ENCODE measurements at places on chromosomes 1 and 21.

GRCh38 chr1:92411511-92411910 is 75.2 kb downstream of the GFI1 start:
- DNase-seq, result no peak

DNA sequence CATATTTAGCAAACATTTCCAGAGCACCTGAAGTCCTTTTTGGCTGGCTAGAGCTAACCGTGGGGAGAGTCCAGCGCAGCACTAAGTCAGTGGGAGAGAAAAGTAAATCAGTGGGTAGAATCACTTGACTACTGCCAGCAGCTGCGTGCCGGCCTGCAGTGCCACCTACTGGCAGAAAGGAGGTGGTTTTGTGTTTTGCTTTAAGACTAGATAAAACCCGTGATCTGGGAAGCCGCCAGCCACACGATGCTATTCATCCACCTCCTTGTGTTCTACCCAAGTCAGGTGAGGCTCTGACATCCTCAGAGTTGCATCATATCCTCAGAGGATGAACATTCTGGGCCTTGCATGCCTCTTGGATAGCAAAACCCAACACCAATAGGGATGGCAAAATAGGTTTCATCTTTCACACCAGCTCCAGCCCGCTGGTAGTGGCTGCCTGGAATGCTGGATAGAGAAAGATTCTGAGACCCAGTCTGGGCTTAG is 14.1 kb upstream of the HEYL start:
- DNase-seq, result no peak

- no peak for DNase-seq
Observed at GRCh38 chr1:8985915-8986813, 40.1 kb downstream of the SLC2A7 start.

GRCh38 chr1:154276797-154277196 is 4.4 kb downstream of the HAX1 start:
- DNase-seq, result peak; percentile 22

- DNase-seq, result no peak
Observed at GRCh38 chr1:198399452-198399851, 141.0 kb downstream of the ATP6V1G3 start.

DNA sequence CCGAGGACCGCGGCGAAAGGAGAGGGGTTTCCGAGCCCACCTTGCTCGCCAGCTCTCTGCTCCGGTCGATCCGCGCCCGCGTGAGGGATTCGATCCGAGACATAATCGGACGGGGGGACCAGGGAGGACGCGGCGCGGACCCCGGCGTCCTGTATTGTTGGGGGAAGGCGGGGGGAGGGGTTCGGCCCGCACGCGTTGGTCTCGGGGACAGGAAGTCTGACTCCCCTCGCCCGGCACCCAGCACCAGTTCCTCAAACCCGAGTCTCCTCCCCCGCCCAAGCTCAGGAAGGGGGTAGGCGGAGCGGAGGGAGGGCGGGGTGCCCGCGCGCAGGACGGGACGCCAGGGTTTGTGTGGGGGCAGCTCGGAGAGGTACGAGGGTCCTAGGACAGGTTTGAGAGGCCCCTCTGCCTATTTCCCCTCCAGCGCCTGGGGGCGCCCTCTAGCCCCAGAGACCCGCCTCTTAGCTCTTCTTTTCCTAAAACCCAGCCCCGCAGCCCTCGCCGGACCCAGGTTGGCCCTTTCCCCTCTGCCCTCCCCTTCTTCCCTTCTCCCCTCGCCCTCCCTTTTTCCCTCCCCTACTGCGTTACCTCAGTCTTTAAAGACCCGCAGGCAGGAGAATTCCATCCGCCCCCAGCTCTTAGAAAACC is at the start of gene ARHGEF2:
ARHGEF2 (minus strand) TSS at position 223 of the 648 bp plus-strand sequence; CDS start at position 103, 120 bp downstream.
- DNase-seq, result peak; percentile 56

GRCh38 chr1:115833856-115834255 is 7.1 kb downstream of the NHLH2 start:
- peak; percentile 36 for DNase-seq

GRCh38 chr1:153312570-153313186 is at the start of gene PGLYRP3:
TSS of gene PGLYRP3 (minus strand) at chr1:153312952. CDS start at chr1:153310665, 2,287 bp downstream.
- DNase-seq, result no peak

DNA sequence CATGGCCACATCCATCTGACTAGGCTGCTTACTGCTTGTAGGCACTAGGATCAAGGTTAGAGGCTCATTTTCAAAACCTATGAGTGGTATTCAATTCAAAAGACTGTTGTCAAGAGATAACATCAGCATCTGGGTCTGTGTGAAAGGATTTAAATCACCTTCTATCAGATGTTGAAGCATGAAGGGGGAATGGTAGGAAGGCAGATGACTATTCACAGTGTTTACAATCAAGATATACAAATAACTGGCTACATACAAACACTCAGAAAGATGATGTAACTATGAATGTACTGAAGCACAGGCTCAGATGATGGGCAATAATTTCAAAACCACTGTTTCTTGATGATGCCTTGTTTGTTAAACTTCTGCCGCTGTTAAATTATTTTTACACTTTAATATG is 249.2 kb downstream of the SLC45A1 start:
- no peak for DNase-seq

DNA sequence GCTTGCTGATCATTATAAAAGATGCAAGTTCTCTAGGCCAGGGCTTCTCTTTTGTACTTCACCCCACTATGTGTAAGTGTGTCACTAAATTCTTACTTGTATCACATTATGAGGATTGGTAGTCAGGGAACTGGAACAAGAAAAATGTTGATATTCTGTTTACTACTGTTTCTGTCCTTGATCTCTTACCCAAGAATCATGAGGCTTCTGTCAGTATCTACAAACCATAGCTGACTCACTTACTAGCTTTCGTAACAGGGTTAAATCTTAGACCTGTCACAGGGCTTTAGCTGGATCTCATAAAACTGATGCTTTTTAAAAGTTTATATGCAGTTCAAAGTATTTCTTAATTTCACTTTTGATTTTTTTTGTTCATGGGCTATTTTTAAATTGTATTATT is 681.2 kb downstream of the PLPP3 start:
- no peak for DNase-seq

- DNase-seq, result no peak
Observed at GRCh38 chr1:226107471-226108460, 45.2 kb downstream of the H3-3A start.

DNA sequence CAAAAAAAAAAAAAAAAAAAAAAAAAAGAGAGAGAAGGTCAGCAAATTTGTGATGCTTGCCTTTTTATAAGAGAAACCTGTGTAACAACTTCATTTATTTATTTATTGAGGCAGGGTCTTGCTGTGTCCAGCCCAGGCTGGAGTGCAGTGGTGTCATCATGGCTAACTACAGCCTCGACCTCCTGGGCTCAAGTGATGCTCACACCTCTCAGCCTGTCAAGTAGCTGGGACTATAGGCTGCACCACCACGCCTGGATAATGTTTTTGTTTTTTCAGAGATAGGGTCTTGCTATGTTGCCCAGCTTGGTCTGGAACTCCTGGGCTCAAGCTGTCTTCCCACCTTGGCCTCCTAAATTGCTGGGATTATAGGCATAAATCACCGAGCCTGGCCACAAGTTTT is 42.4 kb downstream of the DHCR24 start:
- DNase-seq, result no peak

DNA sequence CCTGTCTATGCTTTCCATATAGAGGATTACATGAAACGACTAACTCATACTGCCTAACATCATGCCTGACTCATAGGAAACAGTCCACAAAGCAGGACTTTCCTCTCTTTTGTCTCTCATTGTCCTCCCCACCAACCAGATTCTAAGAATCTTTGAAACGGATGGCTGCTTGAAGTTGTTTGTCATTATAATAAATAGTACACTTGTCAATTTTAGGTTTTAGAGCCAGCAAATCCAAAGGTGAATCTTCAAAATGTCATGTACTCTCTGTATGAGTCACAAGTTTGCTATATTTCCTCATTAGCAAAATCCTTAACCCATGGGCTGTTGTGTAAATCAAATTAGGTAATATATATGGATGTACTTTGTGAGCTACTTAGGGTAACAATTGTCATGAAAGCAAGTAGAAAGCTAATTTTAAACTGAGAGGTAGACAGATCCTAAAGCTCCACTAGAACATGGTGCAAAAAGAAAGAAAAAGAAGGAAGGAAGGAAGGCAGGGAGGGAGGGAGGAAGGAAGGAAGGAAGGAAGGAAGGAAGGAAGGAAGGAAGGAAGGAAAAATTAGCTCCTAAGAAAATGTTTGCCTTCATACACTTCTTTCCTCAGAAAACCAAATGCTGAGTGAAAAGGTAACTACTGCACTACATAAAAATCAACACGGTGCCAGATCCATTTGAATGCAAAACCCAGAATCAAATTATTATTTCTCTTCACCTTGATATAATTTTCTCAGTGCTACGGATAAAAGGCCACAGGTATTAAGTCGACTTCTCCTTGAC is 129.5 kb upstream of the PRMT6 start:
- DNase-seq, result no peak

DNA sequence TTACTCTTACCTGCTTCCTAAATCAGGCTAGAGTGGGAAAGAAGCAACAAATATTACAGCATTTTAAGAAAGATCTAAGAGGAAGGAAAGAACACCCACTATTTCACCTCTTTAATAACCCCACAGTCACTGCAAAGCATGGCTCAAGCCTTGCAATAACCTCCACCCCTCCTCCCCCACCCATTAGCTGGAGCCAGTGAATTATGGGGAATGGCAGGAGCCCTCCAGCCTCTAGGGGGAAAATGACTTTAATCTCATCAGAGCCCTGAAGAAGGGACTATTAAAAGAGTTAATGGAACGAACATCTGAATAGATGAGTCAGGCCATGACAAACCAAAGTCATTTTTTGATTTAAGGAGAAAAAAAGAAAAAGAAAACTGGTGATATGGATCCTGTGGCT is 630.7 kb upstream of the PLXNA2 start:
- DNase-seq, result no peak

GRCh38 chr1:63601912-63602311 is 8.7 kb downstream of the PGM1 start:
- no peak for DNase-seq

DNA sequence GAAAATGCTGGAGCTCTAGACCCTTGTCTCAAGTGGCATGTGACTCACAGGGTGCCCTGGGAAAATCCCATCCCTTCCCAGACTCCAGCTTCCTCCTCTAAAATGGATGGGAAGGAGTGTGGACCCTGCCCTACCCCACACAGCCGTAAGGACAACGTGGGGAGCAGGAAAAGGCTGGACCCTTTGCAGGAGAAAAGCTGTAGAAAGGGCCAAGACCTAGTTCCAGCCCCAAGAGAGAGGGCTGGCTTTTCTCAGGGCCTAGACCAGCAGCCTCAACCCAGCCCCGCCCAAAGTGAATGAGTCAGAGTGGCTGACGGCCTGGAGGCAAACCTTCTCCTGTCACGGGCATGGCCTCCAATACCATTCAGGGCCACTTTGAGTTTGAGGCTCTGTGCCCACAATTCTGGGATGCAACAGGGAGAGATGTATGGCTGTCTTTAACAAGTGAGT is 1.1 kb downstream of the LAMB3 start:
- no peak for DNase-seq

DNA sequence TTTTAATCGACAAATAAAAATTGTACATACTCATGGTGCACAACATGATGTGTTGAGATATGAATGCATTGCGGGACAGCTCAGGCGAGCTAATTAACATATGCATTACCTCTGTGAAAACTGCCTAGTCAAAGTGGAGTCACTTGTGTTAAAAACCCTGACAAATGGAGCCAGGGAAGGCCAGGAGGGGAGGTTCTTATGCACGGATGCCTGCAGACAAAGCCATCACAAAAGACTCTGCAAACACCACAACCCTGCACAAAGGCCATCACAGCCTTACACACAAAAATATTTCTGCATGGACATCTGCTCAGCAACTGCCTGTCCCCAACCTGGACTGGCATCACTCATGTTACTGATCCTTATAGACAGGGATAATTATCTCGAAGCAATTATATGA is 204.4 kb upstream of the AJAP1 start:
- DNase-seq, result no peak

- no peak for DNase-seq
Observed at GRCh38 chr1:17118706-17119075, 560 bp downstream of the PADI2 start.

GRCh38 chr1:36238433-36238832 is 14.2 kb downstream of the THRAP3 start:
- DNase-seq, result no peak
